Neural cell (in vitro differentiated cells): ENCODE measurements at places on chromosomes 1 and 21. TPM values are rescaled to one million over a fixed set of nuclear protein-coding genes. Genes with fewer than 3 reads are reported as not detected.

Gene ZNF648
- polyA plus RNA-seq = not detected in 2 replicates

Gene APOBEC4
- not detected in 2 replicates for polyA plus RNA-seq

Gene C2CD2
- 0.88 and 1.5 TPM in 2 replicates for polyA plus RNA-seq

Gene PPM1J
- polyA plus RNA-seq = 0.16 and 1.7 TPM in 2 replicates

Gene DCST2
- 0.76 and 1.8 TPM in 2 replicates for polyA plus RNA-seq

Gene F13B
- polyA plus RNA-seq = not detected in 2 replicates

Gene LPAR3
- 0.54 TPM in 1 of 2 replicates, not detected in the other for polyA plus RNA-seq
